Activated naive CD4-positive, alpha-beta T cell treated with anti-CD3 and anti-CD28 coated beads, Interleukin-2, amount 50 U/mL, for 16 hours (primary cell): ENCODE measurements at places on chromosomes 4 and X.

DNA sequence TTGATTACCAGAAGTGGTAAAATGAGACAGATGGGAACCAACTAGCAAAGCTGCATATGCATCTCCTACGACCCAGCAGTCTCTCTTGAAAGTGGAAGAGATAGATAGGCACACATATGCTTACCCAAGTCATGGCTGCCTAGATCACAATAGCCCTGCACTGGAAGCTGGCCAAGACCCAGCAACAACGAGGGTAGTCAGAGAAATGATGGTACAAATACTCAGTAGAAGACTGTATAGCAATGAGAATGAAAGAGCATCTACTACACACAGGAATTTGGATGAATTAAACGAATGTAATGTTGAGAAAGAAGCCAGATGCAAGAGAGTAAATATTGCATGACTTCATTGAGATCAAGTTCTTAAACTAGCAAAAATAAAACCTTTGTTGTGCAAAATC, 100.3 kb upstream of the FAT1 start:
- DNase-seq: no peak

- DNase-seq: peak; percentile 40
These were observed 7.2 kb downstream of the TBC1D14 start for GRCh38 chr4:6916587-6917460.

GRCh38 chrX:45781901-45782553, 581.4 kb upstream of the DIPK2B start:
- no peak for DNase-seq

DNA sequence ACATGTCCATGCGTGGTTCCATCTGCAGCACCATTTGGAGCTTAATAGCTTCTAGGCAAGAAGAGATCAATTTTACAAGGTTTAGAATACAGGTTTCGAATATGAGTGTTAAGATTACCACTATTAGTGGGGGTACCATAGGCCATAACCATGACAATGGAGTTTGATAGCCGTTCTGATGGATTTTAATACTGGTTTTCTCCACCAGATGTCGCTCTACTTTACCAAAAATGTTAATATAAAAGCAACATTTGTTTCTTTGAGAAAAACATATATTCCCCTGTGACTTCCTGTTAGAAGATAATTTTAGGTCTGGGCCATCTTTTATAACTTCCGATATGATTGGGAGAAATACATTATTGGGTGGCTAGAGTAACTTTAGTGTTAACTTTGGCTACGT, 499.7 kb upstream of the POU3F4 start:
- no peak for DNase-seq

GRCh38 chrX:119989905-119990555, 46.5 kb upstream of the NKAP start:
- DNase-seq: no peak
